RPMI7951 (cell line): ENCODE measurements at places on chromosomes 4 and X. TPM values are rescaled to one million over a fixed set of nuclear protein-coding genes. Genes with fewer than 3 reads are reported as not detected.

APBB2 gene
- total RNA-seq, result 39.1 and 54.3 TPM in 2 replicates

MFAP3L gene
- 0.48 and 1.9 TPM in 2 replicates for total RNA-seq

HEPH gene
- total RNA-seq, result 0.39 TPM in 1 of 2 replicates, not detected in the other

HMGN5 gene
- total RNA-seq, result 1.2 and 3.4 TPM in 2 replicates

GPRASP2 gene
- total RNA-seq, result 6.2 and 6.6 TPM in 2 replicates

SHROOM3 gene
- 9.6 and 10.0 TPM in 2 replicates for total RNA-seq

RTL9 gene
- total RNA-seq, result 0.24 and 0.39 TPM in 2 replicates

ENPP6 gene
- not detected in 2 replicates for total RNA-seq

RASL11B gene
- total RNA-seq, result 1.2 and 1.9 TPM in 2 replicates

CCKAR gene
- not detected in 2 replicates for total RNA-seq

BANK1 gene
- not detected in 2 replicates for total RNA-seq

SGMS2 gene
- 14.0 and 15.3 TPM in 2 replicates for total RNA-seq

SLC9B1 gene
- 0.24 and 0.49 TPM in 2 replicates for total RNA-seq

SLC16A2 gene
- 22.2 and 25.4 TPM in 2 replicates for total RNA-seq

PAGE1 gene
- 1.1 and 2.7 TPM in 2 replicates for total RNA-seq

PHEX gene
- 0.78 and 0.84 TPM in 2 replicates for total RNA-seq

MAGEB2 gene
- total RNA-seq, result 0.72 and 0.78 TPM in 2 replicates

HAND2 gene
- 0.36 and 0.39 TPM in 2 replicates for total RNA-seq

TMPRSS11E gene
- not detected in 2 replicates for total RNA-seq

PABPC1L2B gene
- not detected in 2 replicates for total RNA-seq

CYSLTR1 gene
- total RNA-seq, result not detected in 2 replicates

GRCh38 chrX:118346258-118347094, 570 bp downstream of the WDR44 start:
- DNase-seq, result peak; percentile 15

DNA sequence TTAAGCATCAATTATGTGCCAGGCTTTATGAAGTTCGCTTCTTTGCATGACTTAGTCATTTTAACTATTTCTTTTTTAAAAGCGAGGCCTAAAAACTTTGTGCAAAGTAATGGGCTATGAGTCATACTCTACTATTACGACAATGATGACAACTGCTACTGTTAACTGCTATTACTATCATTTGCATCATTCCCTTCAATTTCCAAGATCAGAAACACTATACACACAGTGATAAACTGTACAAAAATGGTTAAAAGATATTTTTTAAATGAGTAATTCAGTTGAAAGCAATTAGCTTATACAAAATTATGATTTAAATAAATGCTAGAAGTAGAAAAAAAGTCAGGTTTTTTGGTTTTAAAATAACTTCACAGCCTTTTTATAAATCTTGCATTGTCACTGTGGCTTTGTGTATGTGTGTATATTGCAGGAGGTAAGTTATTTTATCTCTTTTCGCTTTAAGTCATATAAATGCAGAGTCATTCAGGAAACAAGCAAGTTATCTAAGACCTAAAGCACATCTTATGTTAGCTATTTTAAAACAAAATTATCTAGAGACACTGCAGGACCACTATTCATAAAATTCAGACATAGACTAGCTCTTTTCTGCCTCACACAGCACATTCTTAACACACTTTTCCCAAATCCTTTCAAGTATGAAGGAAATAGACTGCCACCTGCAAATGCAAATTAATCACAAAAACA, 18.5 kb upstream of the CXCL3 start:
- peak; percentile 60 for DNase-seq

GRCh38 chr4:159673221-159673620, 570.3 kb downstream of the RAPGEF2 start:
- no peak for DNase-seq

- DNase-seq, result no peak
Observed at GRCh38 chrX:136646602-136647239, 1.2 kb upstream of the CD40LG start.

DNA sequence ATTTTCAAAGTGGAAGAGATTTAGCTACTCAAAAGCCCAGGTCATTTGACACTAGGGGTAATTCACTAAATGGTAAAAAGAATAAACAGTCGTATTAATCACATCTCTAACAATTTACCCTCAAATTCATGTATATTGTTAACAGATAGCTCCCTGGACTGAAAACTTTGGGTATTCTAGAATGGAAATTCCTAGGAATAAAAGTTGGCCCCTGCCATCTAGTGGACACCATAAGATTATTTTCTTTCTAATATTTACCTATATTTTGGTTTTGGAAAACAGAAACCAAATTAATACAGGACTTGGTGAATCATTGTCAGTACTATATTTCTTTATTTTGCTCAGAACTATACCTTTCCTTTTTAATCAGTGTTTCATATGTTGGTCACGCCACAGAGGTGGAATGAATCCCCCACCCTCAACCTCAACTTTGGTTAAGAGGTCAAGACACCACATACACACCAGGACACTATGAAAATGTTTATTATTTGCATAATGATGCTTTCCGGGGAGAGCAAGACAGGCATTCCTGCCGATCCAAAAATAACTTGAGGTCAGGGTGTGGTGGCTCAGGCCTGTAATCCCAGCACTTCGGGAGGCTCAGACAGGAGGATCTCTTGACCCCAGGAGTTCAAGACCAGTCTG, 96.2 kb upstream of the APOOL start:
- no peak for DNase-seq

- DNase-seq, result no peak
Observed at GRCh38 chr4:81165861-81166430, 49.1 kb downstream of the PRKG2 start.

GRCh38 chr4:185068837-185069236, 50.5 kb downstream of the HELT start:
- DNase-seq, result no peak

DNA sequence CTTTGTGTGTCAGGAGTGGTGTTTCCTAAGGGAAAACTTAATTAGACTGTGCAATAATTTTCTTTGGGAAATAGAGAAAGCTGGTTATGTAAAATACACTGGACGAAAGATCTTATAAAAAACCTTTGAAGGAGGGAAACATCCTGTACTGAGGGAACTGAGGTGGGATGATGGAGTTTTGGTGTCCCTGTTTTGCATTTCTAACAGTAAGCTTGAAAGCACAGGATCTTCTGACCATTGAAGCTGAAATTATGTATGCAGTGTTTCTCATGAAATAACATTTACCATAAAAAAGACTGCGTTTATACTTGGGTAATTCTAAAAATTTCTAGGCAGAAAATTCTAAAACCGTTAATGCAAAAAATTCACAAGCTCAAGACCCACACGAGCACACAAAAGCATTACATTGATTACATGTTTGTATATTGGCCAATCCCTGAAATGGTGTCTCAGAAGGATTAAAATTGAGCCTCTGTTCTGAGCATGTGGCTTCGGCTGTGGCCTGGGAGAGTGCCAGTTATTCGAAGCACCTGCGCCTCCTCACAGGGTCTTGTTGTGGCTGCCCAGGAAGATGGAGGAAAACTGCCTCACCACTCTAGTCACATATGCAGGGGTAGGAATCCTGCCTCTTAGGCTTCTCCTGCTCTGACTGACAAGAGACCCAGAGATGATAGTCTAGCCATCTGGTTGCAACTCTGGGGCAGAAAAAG, 49.5 kb downstream of the JADE3 start:
- DNase-seq, result no peak

DNA sequence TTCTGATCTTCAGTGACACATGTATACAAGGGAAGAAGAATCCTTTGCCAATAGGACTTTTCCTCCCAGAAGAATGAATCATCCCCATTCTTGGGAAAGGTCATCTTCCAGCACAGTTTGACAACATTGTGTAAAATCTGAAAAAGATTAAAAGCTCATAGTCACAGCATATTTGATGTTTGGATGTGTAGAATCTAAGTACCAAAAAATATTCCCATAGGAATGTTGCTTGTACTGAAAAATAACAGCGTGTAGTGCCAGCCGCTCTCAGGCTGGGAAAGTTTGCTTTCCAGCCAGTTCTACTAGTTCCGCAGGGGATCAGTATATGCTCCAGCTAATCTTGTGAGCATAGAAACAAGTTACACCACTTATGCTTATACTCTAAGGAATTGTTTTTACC, 74.7 kb upstream of the IL13RA1 start:
- DNase-seq, result no peak

- DNase-seq, result no peak
Observed at GRCh38 chr4:106708464-106708816, 327.7 kb downstream of the DKK2 start.

- no peak for DNase-seq
Observed at GRCh38 chr4:56723659-56724230, 42.6 kb upstream of the HOPX start.

DNA sequence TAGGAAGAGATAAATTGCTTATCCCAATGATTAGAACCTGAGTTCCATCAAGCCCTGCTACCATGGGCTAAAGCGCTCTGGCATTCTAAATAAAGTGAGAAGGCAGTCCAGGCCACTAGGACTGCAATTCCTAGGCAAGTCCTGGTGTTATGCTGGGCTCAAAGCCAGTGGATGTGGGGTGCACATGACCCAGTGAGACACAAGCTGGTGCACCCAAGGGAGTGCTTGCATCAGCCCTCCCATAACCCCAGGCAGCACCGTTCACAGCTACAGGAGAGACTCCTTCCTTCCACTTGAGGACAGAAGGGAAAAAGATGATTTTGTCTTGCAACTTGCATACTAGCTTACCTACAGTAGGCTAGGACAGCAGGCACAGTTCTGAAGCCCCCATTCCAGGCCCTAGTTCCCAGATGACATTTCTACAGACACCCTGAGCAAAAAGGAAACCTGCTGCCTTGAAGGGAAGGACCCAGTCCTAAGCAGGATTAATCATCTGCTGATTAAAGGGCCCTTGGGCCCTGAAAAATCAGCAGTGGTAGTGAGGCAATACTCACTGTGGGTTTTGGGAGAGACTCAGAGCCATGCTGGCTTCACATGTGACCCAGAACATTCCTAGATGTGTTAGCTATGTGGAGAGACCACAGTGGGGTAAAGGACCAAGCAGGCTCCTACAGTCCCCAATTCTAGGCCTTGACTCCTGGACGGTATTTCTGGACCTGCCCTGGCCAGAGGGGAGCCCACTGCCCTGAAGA, 77.8 kb downstream of the KLHL13 start:
- no peak for DNase-seq

DNA sequence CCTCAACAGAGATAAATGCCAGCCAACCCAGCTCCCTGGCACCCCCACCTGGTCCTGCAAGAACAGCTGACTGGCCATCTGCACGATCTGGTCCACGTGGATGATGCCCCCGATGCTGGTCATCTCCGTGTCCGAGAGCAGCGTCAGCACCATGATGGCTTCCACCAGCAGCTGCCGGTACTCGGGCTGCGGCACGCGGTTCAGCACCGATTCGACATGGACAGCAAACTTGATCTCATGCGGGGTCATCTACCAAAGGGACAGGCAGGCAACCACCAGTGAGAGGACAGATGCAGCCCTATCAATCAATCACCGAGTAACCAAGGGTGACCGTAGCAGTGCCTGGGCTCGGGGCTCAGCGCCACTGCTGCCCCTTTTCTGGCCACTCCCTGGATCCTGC, 89.8 kb downstream of the PHKA2 start:
- DNase-seq, result no peak

- DNase-seq, result no peak
Observed at GRCh38 chr4:174036111-174036510, 247.4 kb downstream of the FBXO8 start.

- no peak for DNase-seq
Observed at GRCh38 chrX:20374900-20375438, 108.3 kb upstream of the RPS6KA3 start.

- no peak for DNase-seq
Observed at GRCh38 chrX:2647627-2648026, 43.5 kb upstream of the CD99 start.

DNA sequence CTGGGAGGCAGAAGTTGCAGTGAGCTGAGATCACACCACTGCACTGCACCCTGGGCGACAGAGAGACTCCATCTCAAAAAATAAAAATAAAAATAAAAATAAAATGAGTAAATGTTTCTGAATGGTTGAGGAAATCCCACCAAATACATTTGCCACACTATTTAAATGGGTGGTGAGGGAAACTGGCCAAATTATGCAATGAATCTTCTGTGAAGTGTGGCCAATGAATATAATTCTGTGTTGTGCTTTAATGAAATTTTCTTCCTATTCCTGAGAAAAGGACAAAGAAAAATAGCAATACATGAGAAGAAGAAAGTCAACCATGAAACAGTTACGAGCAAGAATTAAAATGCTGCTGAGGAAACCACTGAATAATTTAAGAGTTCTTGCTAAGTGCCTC, 69.9 kb downstream of the CAMK2D start:
- no peak for DNase-seq

DNA sequence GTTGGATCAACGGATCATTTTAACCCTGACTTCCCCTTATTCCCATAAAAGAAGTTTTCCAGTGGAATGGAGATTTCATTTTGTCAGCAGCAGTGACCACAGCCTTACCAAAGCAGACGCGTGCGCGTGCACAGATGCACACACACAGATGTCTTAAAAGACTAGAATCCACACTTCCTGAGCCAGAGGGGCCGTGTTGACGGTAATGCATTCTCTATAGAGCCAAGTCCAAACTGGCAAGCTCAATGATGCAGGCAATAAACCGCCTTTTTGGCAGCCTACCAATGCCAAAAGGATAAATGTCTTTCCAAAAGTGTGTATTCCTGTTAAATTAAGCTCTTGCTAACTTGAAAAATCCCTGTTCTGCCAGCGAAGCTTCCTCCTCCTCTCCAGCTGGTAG, 18.8 kb upstream of the CLDN34 start:
- DNase-seq, result no peak

DNA sequence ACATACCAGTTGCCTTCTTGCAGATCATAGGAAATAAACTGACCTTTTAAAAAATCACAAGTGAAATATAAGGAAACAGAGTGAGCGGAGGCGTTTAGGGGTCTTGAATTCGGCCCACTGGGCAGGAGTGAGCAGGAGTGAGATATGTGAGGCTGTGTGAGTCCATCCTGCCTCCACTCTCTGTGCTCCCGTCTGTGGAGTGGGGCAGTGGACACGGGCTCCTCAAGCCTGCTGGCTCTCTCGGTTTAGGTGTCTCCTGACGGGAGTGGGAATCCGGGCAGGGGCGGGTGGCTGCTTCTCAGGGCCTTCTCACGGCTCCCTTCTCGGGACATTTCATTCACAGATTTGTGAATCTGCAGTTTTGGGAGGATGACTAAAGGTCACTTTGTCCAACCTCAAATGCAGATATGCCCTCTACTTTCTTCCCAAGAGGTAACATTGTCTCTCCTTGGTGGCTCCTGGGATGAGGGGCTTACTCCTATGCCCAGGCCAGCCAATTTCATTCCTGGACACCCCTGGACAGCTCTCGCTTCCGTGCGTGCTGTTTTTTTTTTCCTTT, 27.6 kb downstream of the CYTL1 start:
- no peak for DNase-seq

- no peak for DNase-seq
Observed at GRCh38 chr4:131547506-131547981, 1601.5 kb upstream of the PCDH10 start.

DNA sequence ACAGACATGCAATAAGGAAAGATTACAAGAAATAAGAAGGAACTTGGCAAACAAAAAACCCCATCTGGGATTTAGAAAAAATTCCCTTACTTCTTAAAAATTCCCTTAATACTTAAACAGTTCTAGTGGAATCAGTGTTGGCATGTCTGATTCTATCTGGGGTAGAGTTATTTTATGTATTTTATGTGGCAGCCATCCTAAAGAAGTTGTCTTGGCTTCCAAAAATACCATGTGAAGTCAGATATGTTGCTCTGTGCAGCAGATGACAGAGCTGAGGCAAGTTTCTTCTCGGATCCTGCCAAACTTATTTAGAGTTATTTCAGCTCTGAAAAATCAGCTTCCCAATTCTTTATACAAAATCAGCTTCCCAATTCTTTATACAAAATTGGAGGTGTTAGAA, 14.7 kb downstream of the YY2 start:
- DNase-seq, result no peak

- no peak for DNase-seq
Observed at GRCh38 chr4:40178672-40179071, 18.2 kb upstream of the RHOH start.
